ENCODE measurements at places on chromosomes 2 and 18. TPM values are rescaled to one million over a fixed set of nuclear protein-coding genes. Genes with fewer than 3 reads are reported as not detected.
A peak's percentile ranks its signal among the peaks of the same experiment; 100 is the strongest.

DNA sequence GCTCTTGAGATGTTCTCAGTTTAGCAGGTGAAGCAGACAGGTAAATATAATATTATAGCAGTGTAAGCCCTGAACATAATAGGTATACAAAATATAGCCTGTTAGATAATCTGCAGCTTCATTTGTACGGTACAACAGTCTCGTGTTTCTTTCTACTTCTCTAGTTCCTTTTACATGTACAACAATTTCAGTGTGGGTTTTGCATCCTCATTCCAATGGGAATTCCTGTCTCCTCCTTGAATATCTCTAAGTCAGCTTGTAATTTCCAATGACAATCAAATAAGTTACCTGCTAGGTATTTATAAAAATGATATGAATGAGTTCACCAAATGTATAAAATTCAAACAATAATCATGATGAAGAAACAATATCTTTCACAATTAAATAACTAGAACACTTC, 330.0 kb upstream of the RND3 start:
- no peaks in the 10 kb centered on the region for H3K27me3 ChIP-seq
- H3K4me1 ChIP-seq, result no peaks in the 10 kb centered on the region

DNA sequence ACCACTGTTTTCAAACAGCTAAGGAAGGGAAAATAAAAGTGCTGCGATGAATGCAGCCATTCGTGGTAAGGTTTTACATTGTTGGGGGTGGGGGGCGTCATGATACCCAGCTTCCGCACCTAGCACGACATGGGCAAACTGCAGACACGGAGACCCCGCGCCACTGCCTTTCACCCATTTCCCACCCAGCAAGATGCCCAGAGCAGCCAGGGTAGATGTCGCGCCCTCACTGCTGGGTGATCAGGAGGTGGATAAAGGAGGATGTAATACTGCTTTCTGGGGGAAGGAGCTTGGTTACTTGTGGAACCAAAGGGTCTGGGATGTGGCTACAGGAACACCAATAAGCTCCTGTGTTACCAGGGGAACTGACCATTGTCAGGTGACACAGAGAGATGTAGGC, 138.4 kb downstream of the ZNF516 start:
- no peaks in the 10 kb centered on the region for H3K27me3 ChIP-seq
- no peaks in the 10 kb centered on the region for H3K4me1 ChIP-seq
- H3K27ac ChIP-seq, result no peak overlapping the region
- DNase-seq, result peak; percentile 9

The HOXD13 gene
- not detected for total RNA-seq

The SNORC gene
- 2.7 TPM for total RNA-seq

GRCh38 chr2:211623096-211623495, 915.5 kb downstream of the ERBB4 start:
- no peak for DNase-seq
- H3K4me1 ChIP-seq, result no peaks in the 10 kb centered on the region
- H3K27ac ChIP-seq, result no peak overlapping the region

GRCh38 chr2:128791985-128792320, 473.3 kb upstream of the HS6ST1 start:
- no peaks in the 10 kb centered on the region for H3K36me3 ChIP-seq
- H3K4me3 ChIP-seq, result no peak overlapping the region
- DNase-seq, result no peak
- no peaks in the 10 kb centered on the region for H3K4me1 ChIP-seq
- H3K27me3 ChIP-seq, result no peaks in the 10 kb centered on the region

DNA sequence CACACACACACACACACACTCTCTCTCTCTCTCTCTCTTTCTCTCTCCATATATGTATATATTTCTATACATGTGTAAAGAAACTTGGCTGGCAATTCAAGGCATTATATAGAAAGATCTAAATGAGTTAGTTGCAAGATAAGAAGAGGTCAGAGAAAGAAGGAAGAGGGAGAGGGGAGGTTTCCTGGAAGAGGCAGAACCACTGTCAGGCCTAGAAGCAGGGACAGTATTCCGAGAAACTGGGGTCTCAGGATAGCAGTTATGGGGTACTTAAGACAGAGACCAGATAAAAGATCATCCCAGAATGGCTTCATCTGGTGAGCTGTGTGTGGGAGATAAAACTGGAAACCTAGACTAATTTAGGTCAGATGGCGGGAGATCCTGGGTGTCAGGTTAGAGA, 180.8 kb downstream of the CAMKMT start:
- no peaks in the 10 kb centered on the region for H3K27me3 ChIP-seq
- H3K4me3 ChIP-seq, result no peak overlapping the region
- DNase-seq, result no peak

- H3K27me3 ChIP-seq, result no peaks in the 10 kb centered on the region
- H3K27ac ChIP-seq, result peak overlapping the region; percentile 28
- peaks cover 31% of the 10 kb centered on the region for H3K4me1 ChIP-seq
- no peak for DNase-seq
Measured at GRCh38 chr2:230418341-230419016, 2.5 kb downstream of the SP100 start.

DNA sequence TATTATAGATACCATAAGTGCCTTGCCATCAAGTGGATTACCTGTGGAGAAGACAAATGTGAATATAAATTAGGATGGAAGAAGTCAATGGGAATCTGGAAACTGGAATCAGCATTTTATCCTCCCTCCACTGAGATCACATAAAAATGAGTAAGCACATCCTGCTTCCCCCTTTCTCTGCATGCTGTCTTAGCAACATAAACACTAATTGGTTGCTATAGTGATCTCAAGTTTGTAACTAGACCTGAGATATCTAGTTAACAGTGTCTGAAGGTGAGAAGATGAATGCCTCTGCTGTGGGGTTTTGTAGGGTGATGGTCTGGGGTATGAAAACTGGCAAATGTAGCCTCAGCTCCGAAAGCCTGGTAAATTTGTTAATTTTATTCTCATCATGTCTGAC, 1357.5 kb upstream of the CELF4 start:
- H3K27me3 ChIP-seq, result no peaks in the 10 kb centered on the region
- no peak for DNase-seq
- no peaks in the 10 kb centered on the region for H3K36me3 ChIP-seq
- no peaks in the 10 kb centered on the region for H3K4me1 ChIP-seq
- no peak overlapping the region for H3K4me3 ChIP-seq

The GKN2 gene
- total RNA-seq, result not detected
